Inflammatory macrophage (primary cell): ENCODE measurements at places on chromosomes 2 and 18.

- no peak for DNase-seq
Observed at GRCh38 chr2:40548521-40548920, 96.6 kb upstream of the SLC8A1 start.

GRCh38 chr18:10748641-10749040 is 222.8 kb downstream of the NAPG start:
- DNase-seq, result no peak

- DNase-seq, result no peak
Observed at GRCh38 chr18:13620206-13620672, 106.1 kb downstream of the FAM210A start.

- no peak for DNase-seq
Observed at GRCh38 chr2:23629772-23630480, 244.9 kb downstream of the KLHL29 start.

- DNase-seq, result no peak
Observed at GRCh38 chr2:86634352-86634751, 10.7 kb upstream of the RNF103 start.

DNA sequence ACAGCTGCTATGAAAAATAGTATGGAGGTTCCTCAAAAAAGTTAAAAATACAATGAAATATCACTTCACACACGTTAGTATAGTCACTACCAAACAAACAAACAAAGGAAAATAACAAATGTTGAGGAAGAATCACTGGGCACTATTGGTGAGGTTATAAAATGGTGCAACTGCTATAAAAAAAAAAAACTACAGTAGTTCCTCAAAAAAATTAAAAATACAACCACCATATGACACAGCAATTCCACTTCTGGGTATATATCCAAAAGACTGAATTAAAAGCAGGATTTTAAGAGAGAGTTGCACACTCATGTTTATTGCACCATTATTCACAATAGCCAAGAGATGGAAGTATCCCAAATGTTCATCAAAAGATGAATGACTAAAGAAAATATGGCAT is 80.9 kb upstream of the POU3F3 start:
- peak; percentile 82 for DNase-seq

DNA sequence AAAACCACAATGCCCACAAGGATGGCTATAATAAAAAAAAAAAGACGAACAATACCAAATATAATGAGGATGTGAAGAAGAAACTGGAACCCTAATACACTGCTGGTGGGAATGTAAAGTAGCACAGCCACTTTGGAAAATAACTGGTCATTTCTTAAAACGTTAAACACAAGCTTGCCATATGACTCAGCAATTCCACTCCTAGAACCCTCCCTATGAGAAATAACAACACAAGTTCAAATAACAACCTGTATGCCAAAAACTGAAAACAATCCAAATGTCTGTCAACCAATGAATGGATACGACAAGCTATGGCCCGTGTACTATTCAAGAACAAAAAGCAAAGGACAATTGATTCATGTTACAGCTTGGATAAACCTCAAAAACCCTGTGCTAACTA is 7.0 kb upstream of the ALPK2 start:
- no peak for DNase-seq

- DNase-seq, result no peak
Observed at GRCh38 chr2:108538000-108538625, 3.8 kb downstream of the LIMS1 start.

GRCh38 chr2:4140281-4140970 is 437.1 kb downstream of the DCDC2C start:
- DNase-seq, result no peak

- peak; percentile 73 for DNase-seq
Observed at GRCh38 chr2:30231212-30231995, at the start of gene LBH. TSS of gene LBH (plus strand) at chr2:30231534. CDS start at chr2:30231739, 205 bp downstream.

GRCh38 chr2:27227501-27227900 is 10.3 kb downstream of the CAD start:
- no peak for DNase-seq

DNA sequence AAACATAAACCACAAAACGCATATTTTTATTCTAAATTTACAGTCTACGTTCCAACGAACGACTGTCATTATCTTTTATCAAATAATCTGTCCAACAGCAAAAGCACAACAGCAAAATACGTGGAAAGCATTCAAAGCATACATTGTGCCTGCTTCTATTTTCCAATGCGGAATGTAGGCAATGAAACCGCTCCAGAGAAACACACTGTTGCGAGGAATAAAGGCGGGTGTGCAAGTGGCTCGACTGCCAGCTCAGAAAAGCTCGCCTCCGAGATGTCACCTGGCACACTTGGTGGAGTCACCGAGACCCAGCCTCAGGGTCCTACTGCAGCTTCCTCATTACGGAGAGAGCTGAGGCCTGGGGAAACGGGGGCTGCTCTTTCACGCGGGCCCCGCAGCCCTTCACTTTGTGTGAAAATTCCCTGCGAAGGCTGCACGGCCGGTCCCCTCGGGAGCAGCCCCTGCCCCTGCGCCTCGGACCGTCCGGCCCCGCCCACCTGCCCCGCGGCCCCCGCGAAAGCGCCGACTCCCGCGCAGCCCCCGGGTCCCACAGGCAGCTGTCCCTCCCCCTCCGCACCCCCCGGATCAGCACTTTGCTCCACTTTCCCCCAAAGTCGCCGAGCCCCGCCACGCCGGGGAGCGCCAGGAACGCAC is 752 bp downstream of the MGAT4A start:
- peak; percentile 55 for DNase-seq

GRCh38 chr18:79825913-79826312 is 28.2 kb downstream of the KCNG2 start:
- DNase-seq, result peak; percentile 79
